ENCODE measurements at places on chromosomes 1 and 21.

DNA sequence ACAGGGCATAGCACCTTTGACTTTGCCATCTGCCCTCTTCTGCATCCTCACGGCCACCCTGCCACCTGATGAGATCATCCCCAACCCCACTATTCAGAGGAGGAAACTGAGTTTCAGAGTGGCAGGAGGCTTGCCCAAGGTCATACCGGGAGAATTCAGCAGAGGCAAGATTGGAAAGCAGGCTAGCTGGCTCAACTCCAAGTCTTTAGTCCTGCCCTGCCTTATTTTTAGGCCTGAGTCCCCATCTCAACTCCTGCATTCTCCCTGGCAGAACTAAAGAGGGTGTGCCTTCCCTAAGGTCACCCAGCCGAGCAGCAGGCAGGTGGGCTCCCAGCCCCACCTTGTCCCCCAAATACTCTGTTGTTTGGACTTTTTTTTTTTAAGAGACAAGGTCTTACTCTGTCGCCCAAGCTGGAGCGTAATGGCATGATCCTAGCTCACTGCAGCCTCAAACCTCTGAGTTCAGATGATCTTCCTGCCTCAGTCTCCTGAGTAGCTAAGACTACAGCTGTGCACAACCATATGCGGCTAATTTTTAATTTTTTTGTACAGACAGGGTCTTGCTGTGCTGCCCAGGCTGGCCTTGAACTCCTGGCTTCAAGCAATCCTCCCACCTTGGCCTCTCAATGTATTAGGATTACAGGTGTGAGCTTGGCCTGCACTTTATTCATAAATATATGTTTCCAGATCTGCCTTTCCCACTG is 13.8 kb upstream of the FGR start:
- DNase-seq, result no peak

DNA sequence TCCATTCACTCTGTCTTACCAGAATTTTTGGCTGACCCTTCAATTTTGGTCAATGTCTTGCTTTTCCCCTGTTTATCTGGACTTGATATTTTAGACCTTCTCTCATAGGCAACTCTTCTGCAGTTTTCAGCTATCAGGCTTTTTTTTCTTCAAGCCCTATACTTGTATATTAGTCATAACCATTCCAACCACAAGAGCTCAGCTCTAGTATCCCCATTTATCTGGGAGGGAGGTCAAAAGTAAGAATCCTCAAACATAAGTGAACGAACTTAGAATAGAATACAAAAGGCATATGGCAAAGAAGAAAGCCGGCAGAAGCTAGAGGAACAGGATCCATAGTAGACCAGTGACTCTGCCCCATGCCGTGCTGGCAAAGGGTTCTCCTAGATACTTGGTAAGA is 45.9 kb upstream of the TNFSF4 start:
- DNase-seq, result peak; percentile 21

GRCh38 chr1:185939142-185939541 is 205.0 kb downstream of the HMCN1 start:
- DNase-seq, result no peak

DNA sequence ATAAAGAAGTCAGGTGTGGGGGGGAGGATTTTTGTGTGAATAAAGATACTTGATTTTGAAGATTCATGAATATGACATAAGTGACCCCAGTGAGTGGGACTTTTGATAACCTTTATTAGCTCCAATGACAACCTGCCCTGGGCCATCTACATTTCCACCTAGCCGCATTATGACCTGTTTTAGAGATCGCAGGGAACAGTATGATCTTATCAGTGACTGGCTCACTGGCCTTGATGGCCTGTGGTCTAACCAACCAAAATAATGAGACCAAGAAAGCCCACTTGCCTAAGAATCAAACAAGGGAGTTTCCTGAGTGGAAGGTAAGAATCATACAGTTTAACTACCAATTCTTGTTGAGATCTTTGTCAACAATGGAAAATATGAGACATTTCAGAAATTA is 1.8 kb downstream of the ELAPOR1 start:
- no peak for DNase-seq

DNA sequence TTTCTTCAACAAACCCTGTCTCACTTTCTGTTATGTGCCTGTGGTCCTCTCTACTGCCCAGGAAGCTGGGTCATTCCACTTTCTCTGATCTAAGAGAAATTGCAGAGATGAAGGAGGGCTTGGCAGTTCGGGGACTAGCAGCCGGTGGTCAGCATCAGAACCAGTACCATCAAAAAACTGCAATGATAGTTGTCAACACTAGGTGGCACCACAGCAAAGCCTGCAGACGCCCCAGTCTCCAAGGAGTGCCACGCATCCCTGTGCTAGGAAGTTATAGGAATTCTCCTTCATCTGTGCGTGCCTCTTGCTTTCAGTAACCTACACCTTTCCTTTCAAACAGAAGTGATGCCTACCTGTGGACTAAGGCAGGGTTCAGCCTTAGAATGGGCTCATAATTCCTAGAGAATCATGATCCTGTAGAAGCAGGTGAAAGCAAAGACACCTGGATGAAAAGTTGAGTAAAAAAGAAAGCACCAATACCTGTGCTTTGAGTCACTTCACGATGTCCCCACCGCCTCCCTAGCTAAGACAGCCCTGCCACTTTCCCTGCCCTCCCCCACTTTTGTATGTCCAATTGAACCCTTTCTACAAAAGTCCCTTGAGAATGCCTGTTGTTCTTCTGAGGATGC is 129.2 kb downstream of the ADAMTS1 start:
- peak; percentile 47 for DNase-seq

GRCh38 chr1:29916656-29917369 is 680.5 kb downstream of the PTPRU start:
- no peak for DNase-seq

DNA sequence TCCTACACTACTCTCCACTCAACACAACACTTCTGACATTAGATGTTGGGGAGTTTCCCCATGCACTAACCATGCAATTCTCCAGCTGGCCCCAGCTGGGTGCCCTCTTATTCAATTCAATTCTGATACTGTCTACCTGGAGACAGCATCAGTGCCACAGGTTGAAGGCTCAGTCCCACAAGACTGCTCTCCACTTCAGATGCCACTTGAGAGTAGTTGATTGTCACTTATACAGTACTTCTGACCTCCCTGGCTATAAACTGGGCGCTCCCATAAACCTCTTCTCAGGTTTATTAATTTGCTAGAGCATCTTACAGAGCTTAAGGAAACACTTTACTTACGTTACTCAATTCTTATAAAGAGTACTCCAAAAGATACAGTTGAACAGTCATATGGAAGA is 442.3 kb downstream of the LRRIQ3 start:
- no peak for DNase-seq

DNA sequence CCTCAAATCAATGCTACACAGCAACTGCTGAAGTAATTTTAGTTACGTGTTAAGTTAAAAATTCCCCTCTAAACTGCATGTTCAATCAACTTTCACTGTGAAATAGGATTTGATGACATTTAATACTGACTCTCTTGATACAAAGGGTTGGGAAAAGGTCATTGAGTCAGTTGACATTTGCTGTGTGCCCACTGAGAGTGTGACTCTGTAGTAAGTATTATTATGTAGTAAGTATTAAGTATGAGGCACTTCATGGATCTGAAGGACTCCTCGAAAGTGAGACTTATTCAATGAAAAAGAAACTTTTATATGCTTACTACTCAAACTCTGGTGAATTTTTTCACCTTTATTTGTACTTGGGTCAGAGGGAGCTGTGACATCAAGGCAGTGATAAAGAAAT is 83.1 kb upstream of the S1PR1 start:
- no peak for DNase-seq

DNA sequence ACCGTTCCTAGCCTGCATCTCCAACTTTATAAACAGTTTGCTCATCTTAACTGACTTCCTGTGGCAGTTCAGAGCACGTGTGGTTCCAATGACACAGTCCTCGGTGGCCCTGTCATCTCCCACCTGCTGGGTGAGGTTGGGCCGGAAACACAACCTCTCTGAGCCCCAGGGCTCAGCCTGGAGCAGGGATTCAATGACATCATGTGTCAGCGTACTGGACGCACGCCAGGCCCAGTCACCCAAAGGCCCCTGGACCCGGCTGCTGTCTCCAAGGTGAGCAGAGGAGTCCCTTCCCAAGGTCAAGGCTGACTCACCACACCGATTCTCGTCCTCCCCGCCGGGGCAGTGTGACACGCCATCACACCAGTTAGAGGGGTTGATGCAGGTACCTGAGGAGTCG is 19.9 kb downstream of the TMPRSS2 start:
- DNase-seq, result no peak

GRCh38 chr21:46128106-46128932 is 27.1 kb downstream of the FTCD start:
- no peak for DNase-seq

DNA sequence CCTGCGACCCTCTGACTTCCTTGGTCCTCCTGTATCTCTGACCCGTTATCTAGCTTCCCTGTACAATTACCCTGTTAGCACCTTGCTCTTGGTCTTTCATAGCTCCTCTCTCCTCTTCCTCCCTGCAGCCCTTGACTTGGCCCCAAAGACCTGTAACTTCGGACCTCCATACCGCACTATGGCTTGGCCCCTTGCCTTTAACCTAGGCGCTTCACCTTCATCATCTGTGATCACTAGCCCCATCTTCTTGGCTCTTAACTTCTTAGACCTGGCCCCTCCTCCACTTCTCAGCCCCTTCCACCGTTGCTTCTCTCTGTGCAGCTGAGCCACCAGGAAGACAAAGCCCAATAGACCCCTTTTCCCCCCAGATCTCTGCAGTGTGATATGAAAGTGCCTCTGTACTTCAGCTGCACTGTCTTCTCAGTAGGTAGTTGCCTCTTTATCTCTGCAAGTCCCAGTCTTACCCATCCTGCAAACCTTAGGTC is 740 bp downstream of the ZNF691 start:
- DNase-seq, result no peak

- DNase-seq, result no peak
Observed at GRCh38 chr1:205275916-205276688, 45.4 kb downstream of the NUAK2 start.

DNA sequence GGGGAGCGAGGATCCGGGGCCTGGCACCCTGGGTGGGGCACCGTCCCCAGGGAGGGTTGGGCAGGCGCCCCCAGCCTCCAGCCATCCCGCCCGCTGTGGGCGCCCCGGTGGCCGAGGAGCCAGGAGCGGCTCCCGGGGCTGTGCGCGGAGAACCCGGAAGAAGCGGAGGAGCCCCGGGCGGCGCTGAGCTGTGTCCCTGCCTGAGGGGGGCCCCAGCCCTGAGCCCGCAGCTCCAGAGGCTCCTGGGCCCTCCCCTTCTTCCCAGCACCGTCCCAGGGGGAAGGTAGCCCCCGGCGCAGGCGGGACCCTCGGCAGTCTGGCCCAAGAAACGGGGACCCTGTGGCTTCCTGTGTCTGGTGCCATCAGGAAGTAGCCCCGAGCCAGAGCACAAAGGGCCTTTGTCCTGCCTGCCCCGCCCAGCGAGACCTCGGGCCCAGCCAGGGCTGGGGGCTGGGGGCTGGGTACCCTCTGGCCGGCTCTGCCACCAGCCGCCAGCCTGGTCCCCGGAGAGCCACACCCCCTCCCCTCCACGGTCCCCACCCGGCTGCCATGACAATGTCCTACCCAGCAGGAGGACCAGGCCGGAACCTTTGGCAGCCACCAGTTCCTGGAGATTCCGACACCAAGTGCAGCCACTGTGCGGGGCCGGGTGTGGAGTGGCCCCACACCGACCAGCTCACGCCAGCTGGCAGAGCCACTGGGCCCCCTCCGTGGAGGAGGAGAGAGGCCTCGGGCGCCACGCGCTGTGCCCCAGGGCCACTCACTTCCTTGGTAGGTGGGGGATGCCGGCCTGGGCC is 15.6 kb upstream of the TTLL10 start:
- no peak for DNase-seq

GRCh38 chr1:188584119-188584518 is 1755.4 kb downstream of the PLA2G4A start:
- no peak for DNase-seq

DNA sequence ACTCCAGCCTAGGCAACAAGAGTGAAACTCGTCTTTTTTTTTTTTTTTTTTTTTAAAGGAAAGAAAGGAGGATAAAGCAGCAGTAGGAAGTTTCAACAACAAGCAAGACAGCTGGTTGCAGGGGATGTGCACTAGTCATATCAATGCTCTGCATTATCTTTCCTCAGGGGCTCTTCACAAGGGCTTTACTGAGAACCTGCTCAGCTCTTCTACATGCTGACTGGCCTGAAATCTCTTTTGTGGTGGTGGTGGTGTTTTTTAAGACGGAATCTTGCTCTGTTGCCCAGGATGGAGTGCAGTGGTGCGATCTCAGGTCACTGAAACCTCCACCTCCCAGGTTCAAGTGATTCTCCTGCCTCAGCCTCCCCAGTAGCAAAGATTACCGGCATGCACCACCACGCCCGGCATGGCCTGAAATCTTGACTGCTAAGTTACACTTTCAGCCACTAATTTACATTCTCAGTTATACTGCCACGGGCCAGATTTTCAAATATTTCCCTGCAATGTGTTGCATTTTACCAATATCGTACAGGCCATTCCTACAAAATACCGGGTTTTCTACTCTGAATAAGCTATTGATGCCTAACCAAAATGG is 68.0 kb downstream of the PUM1 start:
- no peak for DNase-seq

GRCh38 chr1:23423415-23424292 is 894 bp downstream of the TCEA3 start:
- no peak for DNase-seq

DNA sequence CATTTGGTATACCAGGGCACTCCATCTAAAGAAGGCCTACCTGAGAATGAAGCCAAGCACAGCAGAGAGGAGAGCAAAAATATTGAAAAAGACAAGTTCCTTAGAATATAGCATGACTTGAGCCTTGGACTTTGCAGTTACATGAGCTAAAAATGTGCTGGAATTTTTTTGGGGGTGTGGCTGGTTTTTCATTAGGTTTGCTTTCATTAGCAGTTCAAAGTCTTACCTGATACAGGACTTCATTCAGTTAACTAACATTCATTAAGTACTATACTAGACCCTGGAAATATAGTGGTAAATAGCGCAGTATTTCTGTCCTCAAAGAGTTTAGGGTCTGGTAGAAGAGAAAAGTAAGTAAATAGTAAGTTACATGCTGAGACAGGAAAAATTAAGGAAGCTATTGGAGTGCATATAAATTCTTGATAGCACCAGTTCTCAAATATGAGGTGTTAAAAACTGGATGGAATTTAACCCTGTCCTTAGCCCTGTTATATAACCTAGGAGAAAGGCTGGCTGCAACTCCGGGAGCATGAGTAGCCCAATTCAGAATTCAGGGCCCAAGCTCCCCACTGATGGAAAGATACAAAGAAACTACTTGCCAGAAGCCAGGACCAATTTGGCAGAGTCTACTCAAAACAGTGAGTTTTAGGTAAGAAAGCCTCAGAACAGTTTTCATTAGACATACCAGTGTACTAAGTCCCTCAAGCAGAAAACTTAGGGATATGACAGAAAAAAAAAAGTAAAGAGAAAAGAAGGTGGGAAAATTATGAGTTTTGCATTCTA is 3.1 kb upstream of the DOCK7 start:
- no peak for DNase-seq
